ENCODE measurements at places on chromosomes 12 and 14.

- DNase-seq, result no peak
Observed at GRCh38 chr12:113473942-113474341, 2.3 kb upstream of the LHX5 start.

- peak; percentile 63 for DNase-seq
Observed at GRCh38 chr14:91873471-91874415, 6.4 kb upstream of the TC2N start.

- no peak for DNase-seq
Observed at GRCh38 chr12:12156828-12157227, 86.1 kb downstream of the BCL2L14 start.

DNA sequence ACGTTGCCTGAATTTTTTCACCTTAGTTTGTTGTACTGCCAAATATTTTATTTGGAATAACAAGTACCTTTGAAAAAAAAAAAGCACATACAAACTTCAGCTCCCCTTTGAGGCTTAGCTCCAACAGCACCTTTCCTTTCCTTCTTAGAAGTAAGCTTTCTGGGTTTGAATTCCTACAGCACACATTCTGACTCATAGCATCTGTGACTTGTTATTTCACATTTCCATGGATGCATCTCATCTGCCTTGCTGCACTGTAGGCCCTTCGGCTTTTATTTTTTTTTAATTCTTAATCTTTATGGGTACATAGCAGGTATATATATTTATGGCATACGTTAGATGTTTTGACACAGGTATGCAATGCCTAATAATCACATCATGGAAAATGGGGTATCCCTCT is 7.2 kb downstream of the LGALS3 start:
- DNase-seq, result no peak

DNA sequence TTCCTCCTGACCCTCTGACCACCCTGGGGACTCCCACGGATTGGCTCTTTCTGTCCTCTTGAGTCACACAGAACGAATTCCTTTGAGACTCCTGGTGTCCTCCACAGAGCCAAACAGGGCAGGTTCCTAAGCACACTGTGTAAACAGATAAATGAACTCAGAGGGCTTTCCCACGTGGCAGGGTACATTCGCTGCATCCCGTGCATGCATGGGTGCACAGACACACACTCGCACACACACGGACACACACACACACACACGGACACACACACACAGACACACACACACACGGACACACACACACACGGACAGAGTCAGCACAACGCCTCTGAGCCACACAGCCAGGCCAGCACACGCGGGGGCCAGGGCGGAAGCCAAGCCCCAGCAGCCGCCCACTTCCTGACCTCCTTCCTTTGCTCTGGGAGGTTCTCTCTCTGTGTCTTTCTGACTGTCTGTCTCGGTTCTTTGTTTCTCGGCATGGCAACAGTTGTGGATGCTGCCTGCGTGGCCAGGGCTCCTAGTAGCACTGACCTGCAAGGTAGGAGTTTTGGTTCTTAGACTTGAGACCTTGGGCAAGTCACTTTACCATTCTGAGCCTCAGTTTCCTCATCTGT is 706 bp downstream of the CRACR2A start:
- peak; percentile 87 for DNase-seq

- no peak for DNase-seq
Observed at GRCh38 chr14:22848351-22849164, 12.2 kb downstream of the MMP14 start.

DNA sequence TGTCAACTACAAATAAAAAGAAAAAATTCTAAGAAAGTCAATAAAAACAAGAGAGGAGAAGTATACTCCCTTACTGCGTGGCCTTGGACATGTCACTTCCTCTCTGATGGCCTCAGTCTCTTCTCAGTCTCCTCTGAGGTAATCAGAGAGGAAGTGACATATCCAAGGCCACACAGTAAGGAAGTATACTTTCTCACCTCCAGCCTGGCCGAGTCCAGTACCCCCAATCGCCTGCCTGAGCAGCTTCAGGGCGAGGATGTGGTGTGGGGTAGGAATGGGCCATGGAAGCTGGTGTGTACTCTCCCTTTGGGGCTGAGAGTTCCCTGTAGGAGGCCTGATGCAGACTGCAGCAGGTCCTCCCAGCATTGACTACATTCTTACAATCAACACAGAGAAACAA is 15.8 kb downstream of the VDR start:
- DNase-seq, result peak; percentile 56

DNA sequence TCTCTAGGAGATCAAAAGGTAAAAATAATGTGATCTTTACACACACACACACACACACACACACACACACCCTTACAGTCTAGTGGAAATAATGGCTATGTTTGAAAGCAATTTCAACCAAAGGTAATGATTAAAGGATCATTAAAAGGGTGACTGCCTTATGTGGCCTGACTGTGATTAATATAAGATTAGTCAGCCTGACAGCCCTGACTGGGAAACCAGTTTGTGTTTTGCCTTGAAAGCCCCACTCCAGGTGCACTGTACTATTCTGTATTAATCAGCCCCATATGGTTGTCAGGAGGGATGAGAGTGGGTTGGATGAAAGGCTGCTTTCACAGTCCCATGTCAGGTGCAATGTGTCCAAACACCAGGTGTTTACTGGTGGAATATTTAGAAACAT is 10.5 kb downstream of the RASSF9 start:
- no peak for DNase-seq

GRCh38 chr12:65415826-65416225 is 137.3 kb downstream of the MSRB3 start:
- DNase-seq, result no peak

DNA sequence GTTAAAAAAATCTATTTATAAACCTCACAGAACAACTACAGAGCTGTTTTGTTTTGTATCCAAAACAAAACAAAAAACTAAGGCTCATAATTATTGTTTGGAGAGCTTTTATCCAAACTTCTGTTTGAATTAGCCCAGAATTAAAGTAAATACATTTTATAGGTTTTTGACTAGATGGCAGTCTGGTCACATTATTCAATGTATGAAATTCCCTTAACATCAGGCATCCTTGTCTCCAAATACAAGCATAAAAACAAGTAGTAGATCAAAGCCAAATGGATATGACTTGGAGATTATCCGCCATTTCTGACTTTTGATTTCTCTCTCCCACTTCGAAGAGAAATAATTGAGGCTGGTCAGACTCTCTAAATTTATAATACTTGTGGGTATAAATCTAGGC is 63.5 kb downstream of the SLC38A1 start:
- no peak for DNase-seq

DNA sequence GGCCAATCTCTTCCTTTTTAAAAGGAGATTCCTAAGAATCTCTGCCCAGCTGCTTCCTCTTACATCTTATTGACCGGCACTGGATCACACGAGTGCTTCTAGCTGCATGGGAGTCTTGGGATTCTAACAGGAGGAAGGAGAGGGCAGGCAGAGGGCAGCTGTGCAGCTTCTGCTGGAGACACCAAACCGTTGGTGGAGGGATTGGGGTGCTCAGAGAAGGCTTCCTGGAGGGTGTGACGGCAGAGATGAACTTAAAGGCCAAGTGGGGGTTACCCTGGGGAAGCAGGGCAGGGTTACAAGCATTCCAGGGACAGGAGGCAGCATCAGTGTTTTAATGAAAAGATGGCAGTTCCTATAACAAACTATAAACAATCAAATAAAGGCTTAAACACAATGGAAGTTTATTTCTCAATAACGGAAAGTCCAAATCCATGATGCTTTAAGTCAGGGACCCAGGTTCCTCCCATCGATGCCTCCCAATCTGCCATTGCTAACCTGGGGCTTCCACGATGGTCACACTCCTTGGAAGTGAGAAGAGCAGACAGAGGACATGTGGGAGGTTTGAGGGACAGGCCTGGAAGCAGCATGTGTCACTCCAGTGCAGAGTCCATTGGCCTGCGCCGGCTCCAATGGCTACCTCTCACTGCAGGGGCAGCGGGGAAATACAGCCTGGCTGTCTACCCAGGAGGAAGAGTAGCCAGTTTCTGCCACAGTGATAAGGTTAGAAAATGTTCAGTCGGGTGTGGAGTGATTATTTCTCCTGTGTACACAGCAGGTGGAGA is 53.1 kb upstream of the DDX11 start:
- DNase-seq, result no peak

DNA sequence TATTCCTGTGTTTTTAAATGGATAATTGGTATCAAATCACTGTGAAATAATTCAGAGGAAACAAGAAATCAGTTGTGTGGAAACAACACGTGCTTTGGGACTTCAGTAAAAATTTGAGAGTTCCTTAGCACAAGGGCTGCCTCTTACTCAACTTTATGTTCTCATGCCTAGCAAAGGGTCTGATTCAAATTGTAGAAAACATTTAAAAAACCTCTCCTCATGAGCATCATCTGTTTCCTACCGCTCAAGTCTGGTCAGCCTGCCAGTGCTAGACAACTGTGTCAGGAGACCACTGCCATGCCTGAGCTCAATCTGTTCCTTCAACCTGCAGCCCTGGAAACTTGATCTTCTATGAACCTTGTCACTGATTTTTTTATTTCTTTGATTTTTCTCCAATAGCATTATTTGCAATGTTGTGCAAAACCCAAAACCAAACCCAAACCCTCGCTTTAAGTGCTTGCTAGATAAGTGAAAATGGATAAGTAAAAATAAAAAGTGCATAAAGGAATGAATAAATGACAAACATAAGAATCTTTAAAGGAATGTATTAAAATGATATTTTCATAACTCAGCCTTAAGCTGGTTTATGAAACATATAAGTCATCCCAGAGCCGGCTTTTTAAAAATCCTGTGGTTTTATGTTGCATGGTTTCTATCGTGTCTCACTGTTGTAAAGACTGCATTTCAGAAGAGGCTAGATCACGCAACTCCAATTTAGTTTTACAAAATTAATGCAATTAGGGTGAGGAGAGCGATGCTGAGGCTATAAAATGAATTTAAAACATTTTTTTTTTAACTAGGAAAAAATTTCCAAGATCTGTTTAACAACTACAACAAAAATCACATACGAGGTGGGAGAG is 361.2 kb upstream of the PDE3A start:
- no peak for DNase-seq

DNA sequence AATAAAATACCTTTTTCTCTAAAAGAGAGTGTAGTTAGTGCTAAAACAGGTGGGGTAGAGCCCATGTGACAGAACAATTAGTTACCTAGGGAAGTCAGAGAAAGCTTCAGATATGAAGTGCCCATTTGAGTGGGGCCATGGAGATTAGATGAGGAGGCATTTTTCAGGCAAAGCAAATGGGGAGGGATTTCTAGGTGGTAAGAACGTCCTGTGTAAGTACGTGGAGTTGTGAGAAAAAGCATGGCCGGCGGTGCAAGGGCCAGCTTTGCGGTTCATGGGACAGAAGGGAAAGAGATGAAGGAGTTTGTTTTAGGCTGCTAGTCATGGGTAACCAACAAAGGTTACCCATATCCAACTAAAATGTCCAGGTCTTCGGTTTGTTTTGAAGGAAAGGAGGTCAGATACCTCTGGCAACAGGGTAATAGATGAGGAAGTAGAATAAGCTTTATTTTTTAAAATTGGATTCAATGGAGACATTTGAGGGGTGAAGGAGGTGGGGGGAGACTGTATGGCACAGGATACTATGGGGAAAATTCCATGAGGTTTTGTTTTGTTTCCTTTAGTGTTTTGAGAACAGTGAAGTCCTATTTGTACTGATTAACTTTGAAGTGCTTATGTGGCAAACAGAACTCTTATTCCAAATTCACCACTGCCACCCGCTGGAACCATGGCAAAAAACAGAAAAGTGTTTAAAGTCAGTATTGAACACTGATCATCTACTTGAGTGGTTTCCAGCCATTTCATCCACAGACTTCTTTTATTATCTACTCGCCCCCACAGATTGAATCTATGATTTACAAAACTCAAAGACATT is 10.0 kb upstream of the SNRPF start:
- DNase-seq, result no peak

Data from GM10248 (cell line).